ENCODE measurements at places on chromosomes 12 and 14.

DNA sequence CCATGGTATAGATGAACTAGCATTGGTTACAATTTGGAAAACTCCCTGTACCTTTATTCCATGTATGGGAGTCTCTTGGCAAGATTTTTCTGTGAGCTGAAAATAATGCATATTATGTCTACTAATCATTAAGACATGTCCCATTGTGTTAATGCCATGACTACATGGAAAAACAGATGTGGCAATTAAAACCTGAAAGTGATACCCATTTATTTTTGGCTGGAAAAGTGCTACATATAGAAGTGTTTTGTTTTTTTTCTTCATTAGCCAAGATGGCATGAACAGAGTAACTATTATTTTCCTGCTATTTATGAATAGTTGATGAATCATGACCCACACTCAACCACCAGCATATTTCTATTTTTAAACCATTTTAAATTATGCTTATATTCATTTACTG is 58.2 kb downstream of the ALG10B start:
- DNase-seq, result no peak

DNA sequence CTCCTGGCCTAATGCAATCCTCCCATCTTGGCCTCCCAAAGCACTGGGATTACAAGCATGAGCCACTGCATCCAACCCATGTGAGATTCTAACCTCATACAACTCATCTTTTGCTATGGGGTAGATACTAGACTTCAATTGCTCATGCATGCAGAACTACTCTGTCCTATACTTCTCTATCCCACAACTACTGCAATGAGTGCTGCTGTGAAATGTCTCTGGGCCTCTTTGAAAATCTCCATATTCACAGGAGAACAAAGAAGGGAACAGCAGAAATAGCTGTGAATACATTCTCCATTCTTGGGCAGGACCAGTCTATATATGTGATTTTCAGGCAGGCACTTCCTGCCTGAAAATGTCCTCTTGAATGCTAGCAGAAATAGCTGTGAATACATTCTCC is 220.7 kb upstream of the GRIP1 start:
- DNase-seq, result no peak

GRCh38 chr12:58513301-58513834 is 406.9 kb downstream of the LRIG3 start:
- DNase-seq, result no peak

DNA sequence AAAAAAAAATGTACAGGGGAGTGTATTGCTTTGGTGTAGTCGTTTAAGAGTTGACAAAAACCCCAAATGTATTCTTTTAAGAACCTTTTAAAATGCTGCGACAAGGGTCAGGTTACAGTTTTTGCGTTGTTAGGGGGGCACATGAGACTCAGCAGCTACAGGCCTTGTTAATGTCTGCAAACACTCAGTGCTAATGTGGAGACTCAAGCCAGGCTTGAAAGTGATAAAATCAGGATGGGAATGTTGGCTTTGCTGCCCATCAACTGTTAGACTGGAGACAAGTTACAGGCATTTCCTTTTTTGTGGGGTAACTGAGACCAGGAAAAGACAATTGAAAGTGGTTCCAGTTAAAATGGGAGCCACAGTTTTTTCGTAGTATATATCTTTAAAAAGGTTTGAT is 84.8 kb downstream of the PRKCH start:
- no peak for DNase-seq

GRCh38 chr12:52038447-52038846 is 12.8 kb upstream of the NR4A1 start:
- DNase-seq, result no peak

- no peak for DNase-seq
Measured at GRCh38 chr14:65223636-65224035, 121.3 kb upstream of the MAX start.

DNA sequence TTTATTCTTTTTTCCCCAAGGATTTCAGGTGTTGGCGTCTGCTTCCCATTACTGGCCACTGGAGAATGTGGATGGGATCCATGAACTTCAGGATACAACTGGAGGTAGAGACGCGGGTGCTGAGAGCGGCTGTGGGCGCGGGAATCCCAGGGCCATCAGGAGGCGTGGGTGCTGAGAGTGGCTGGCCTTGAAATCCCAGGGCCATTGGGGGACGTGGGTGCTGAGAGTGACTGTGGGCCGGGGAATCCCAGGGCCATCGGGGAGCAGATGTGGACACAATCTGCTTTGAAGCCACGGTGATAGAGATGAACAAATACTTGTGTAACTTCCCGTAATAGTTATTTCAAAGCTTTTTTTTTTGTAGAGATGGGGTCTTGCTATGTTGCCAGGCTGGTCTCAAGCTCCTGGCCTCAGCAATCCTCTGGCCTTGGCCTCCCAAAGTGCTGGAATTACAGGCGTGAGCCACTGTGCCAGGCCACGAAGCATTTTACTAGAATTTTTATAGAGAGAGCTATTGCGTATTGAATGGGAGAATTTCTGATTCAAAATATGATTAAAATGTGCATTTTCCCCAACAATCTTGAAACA is 12.8 kb downstream of the ADGRD1 start:
- DNase-seq, result no peak

DNA sequence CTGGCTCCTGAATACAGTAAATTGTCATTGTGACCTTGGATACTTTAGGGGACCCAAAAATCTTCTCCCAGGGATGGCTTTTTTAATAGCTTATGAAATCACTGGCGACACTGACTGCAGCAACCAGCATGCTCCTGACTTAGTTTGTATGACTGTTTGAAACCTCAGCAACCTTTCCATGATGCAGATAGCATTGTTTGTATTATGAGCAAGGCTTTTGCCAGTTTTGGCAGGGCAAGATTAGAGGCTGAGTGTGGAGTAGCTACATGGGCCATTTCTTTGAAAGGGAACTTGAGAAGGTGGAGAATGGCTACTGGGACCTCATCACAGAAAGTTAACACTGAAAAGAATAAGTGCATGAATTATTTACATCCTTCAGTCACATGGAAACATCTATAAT is 50.9 kb downstream of the SLC4A8 start:
- no peak for DNase-seq

DNA sequence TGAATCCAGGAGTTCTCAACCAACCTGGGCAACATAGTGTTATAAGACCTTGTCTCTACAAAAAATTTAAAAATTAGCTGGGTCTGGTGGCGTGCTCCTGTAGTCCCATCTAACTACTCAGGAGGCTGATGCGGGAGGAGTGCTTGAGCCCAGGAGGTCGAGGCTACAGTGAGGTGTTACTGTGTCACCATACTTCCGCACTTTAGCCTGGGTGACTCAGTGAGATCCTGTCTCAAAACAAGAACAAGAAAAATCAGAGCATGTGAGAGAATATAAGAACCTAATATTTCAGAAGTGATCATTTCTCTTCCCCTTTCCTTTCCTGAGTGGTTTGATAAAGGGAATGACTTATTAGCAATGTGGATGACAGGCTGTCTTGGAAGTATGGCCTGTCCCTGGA is 9.5 kb downstream of the TRAF3 start:
- DNase-seq, result no peak

DNA sequence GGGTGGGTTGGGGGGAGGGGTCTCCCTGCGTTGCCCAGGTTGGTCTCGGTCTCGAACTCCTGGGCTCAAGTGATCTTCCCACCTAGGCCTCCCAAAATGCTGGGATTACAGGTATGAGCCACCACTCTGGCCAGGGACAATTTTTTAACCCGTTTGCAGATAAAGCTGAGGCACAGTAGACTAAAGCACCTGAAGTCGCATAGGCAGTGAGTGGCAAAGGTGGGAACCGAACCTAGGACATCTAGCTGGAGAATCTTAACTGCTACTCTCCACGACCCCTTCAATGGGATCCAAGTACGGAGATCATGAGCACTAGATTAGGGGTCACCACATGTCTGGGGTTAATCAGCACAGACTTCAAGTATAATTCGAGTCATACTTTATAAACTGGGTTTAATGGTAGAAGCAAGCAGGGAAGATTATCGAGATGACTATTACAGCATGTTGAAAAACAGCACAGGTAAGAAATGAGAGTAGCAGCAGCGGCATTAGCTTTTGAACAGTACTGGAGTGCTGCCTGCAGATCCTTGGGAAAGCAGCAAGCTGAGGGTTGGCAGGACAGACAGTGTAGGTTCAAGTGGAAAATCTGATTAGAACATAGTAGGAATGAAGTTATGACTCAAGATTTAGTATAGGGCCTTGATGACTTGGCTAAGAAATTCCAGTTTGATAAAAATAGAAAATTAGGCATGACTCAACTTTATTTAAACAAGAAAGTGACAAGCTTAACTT is 23.9 kb downstream of the NID2 start:
- no peak for DNase-seq

DNA sequence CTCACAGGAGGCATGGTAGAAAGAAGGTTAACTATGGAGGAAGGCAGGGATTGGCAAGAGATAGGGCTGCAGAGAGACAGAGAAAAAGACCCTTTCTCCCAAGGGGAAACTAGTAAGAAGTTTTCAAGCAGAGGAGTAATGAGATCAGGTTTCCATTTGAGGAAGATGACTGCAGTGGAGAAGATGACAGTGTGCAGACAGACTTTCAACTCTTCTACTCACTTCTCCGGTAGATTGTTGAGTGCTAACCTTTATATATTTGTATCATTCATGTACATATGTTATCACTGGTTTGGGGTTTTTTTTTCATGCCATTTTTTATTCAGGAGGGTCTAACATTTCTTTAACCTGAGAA is 5.9 kb upstream of the B3GNT4 start:
- DNase-seq, result no peak

- DNase-seq, result no peak
Measured at GRCh38 chr14:72677664-72678063, 216.2 kb downstream of the DPF3 start.

DNA sequence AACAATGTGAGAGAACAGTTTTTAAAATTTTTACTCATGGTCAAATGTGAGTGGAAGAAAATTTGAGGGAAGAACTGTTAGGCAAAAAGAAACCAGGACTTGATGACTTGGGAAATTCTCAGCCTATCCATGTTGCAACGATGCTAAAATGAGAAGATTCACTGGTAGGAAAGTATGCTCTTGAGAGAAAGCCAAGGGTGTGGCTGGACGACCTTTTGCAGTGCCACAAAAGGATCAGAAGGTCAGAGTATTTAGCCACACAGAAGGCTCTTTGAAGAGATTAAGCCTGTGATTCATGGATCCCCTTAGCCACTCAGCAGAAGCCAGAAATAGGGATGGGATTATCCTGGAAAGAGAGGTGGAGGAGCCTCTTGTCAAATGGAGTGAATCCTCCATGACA is 336.8 kb downstream of the LRIG3 start:
- DNase-seq, result no peak

DNA sequence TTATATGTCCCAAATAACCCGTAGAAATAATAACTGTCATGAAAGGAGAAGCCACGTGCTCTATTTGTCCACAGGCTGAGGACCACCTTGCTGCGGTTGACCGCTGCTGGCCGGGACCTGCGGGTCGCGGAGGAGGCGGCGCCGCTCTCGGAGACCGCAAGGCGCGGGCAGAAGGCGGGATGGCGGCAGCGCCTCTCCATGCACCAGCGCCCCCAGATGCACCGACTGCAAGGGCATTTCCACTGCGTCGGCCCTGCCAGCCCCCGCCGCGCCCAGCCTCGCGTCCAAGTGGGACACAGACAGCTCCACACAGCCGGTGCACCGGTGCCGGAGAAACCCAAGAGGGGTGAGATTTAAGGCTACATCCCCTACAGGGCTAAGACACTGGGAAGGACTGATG is 21.0 kb downstream of the RPGRIP1 start:
- DNase-seq, result no peak

- DNase-seq, result no peak
Measured at GRCh38 chr12:125186471-125187147, 121.4 kb downstream of the AACS start.

DNA sequence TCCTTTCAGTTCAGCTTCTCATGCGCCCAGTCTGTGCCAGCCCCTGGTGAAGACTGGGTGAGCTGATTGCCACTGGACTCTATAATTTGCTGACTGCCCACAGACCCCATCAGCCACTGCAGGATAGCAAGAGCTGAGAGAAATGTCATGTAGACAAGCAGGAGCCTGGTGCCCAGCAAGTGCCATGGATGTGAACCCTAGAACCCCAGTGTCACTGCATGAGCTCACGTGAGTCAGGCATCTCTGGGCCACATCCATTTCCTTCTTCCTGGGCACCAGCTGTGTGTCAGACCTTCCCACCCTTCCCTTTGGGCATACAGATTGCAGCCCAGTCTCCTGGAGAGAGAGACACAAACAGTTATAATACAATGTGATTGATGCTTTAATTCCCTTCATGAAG is 73.8 kb downstream of the NTF3 start:
- no peak for DNase-seq

- DNase-seq, result no peak
Measured at GRCh38 chr12:107163413-107163812, 70.1 kb upstream of the CRY1 start.

GRCh38 chr14:68074765-68075381 is 255.3 kb downstream of the RAD51B start:
- DNase-seq, result no peak

DNA sequence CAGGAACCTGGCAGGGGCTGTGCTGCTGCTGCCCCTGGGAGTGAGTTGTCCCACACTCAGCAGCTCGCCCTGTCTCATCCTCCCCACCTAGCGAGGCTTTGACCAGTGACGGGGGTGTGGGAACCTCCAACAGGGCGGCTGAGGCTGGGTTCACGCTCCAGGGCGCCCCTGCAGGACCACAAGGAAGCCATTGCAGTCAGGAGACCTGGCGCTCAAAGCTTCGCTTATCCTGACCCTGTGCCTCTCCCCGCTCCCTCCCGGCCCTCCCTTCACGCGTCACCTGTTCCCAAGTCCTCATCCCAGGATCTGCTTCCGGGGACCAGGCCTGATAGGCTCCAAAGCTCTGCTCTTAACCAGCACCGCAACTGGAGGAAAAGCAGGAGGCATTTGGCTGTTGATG is 272.0 kb upstream of the SFSWAP start:
- DNase-seq, result no peak

- no peak for DNase-seq
Measured at GRCh38 chr14:104559028-104559803, 20.3 kb upstream of the C14orf180 start.

DNA sequence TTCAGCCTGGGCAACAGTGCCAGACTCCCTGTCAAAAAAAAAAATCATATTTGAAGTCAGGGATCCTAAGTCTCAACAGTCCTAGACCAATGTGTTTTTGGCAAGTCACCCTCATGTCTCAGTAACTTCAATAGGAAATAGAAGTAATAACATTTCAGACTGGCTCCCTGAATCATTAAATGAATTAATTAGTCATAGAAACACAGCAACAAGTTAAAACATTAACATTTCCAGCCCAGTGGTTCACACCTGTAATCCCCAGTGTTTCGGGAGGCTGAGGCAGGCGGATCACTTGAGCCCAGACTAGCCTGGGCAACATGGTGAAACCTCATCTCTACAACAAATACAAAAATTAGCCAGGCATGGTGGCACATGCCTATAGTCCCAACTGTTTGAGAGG is 125.2 kb downstream of the GTF2A1 start:
- DNase-seq, result no peak

Data from brain pericyte (primary cell).